ENCODE measurements at places on chromosomes 3 and 15. TPM values are rescaled to one million over a fixed set of nuclear protein-coding genes. Genes with fewer than 3 reads are reported as not detected.

The TRPM1 gene
- total RNA-seq = not detected

The LDHAL6B gene
- not detected for total RNA-seq

The LRTM1 gene
- total RNA-seq = not detected

The GUCA1C gene
- not detected for total RNA-seq

The DNAH12 gene
- 0.09 TPM for total RNA-seq

The PAQR5 gene
- total RNA-seq = not detected

The SPESP1 gene
- total RNA-seq = 0.98 TPM

The RBP2 gene
- not detected for total RNA-seq

The ATP10A gene
- 4.4 TPM for total RNA-seq

The SLC24A5 gene
- total RNA-seq = not detected

The AMT gene
- 3.3 TPM for total RNA-seq

The CA12 gene
- 174 TPM for total RNA-seq

The P2RY1 gene
- total RNA-seq = 1.1 TPM

The FETUB gene
- total RNA-seq = not detected

The GATM gene
- 0.57 TPM for total RNA-seq

The SLC22A14 gene
- total RNA-seq = not detected

The FOXL2NB gene
- total RNA-seq = not detected

The POLQ gene
- 10.1 TPM for total RNA-seq

All from fibroblast of the aortic adventitia (primary cell).